ENCODE measurements at places on chromosomes 2 and 18.
A peak's percentile ranks its signal among the peaks of the same experiment; 100 is the strongest.

GRCh38 chr2:219133976-219134375 lies 26.6 kb downstream of the NHEJ1 start:
- DNase-seq, result no peak

DNA sequence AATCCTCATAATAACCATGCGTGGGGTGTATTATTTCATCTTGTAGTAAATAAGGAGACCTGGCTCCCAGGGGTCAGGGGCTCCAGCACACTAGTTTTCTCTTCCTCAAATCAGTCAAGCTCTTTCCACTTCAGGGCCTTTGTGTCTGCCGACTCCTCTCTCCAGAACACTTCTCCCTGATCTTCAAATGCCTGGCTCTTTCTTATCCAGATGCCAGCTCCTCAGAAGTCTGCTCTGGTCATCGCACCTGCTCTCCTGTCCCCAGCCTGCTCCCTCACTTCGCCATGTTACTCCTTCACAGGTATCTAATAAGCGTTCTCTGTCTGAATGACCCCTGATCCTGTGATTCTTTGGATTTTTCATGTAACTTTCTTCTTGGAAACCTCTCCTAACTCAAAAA lies 62.0 kb downstream of the GYPC start:
- no peak for DNase-seq

GRCh38 chr18:9417073-9417851 lies 58.1 kb upstream of the RALBP1 start:
- no peak for DNase-seq

DNA sequence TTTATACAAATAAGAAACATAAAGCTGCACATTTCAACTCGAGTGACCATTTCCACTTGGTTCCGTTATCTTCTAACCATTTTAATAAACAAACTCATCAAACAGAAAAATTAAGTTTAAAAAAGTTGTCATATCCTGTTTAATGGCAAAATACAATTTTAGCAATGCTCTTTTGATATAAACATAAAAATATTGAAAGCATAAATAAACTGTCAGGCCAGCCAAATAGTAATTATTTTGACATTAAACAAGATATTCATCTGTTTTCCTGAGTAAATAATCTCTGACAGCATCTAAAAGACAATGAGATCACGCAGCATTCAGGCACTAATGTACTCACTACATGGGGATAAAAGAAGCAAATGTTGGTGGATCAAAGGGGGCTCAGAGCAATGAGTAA lies 145.3 kb upstream of the ATP5MC3 start:
- no peak for DNase-seq

DNA sequence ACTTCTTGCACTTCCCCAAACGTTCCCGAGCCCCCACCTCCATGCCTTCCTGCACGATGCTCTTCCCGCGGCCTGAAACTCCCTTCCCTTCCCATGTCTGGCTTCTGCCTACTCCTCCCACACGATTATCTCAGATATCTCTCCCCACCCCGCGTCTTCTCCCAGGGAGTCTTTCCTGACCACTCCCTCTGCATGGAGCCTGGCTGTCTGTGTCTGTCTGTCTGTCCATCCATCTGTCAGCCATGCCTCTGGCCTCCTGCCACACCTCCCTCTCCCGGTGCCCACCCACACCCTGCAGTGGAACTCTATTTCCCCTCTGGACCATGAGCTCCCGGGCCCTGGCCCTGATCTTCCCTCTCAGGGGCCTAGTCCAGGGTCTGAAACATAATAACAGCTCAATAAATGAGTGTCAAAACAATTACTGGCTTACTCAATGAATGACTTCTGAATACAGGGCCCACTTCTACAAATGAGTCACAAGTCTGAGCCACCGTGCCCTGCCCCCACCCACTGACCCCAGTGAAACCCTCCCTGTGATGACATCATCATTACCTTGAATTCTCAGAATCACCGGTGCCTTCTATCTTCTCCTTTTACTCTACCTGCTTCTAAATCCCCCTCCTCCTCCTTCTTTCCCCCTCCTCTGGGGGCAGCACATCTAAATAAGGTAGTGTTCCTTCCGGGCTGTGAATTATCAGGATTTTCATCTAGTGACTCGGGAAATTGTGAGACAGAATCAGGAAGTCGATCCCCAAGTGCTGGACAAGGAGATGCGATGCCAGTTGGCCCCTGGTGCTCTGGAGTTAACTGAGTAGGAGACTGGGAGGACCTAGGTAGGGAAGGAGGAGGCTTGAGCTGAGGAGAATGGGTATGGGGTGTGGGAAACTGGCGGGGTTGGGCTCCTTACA lies 46.1 kb upstream of the PLB1 start:
- peak; percentile 84 for DNase-seq

DNA sequence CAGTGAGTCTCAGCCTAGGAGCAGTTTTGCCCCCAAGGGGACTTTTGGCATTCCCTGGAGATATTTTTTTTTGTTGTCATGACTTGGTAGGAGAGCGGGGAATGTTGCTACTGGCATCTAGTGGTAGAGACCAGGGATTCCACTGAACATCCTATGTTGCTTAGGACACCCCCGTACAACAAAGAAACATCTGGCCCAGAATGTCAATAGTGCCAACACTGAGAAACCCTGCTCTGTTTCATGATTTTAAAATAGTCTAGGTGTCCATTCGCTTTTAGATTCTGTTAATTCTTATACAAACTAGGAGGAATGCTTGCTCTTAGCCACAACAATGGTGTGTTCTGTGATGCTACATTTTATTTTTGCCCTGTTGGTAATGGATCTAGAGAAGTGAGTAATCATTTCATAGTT lies 225.8 kb upstream of the SIX3 start:
- no peak for DNase-seq

GRCh38 chr2:208607694-208608093 lies 201.1 kb downstream of the PTH2R start:
- DNase-seq, result no peak

DNA sequence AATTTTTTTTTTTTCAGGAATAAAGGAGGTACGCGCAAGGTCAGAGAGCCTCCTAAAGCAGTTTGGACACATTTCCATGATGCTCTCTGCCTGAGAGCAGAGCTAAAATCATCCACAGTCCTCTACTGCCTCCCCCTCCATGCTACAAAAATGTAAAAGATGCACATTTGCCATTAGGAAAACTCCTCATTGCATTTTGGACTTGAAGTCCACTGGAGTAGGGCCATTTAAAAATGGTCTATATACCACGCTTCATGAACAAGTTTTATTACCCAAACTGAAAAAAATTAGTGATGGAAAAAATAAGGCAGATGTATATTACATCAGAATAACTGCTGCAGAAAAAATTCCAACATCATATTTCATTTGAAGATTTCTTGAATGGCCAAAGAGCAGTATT lies 256.0 kb downstream of the AFF3 start:
- no peak for DNase-seq

- DNase-seq, result no peak
Observed at GRCh38 chr18:36095936-36096519, 28.7 kb upstream of the RPRD1A start.

- no peak for DNase-seq
Observed at GRCh38 chr2:20333738-20334137, 16.9 kb downstream of the PUM2 start.

GRCh38 chr2:178397002-178397605 lies 53.9 kb downstream of the PRKRA start:
- DNase-seq, result no peak

GRCh38 chr2:66543257-66543767 lies 108.4 kb downstream of the MEIS1 start:
- no peak for DNase-seq

DNA sequence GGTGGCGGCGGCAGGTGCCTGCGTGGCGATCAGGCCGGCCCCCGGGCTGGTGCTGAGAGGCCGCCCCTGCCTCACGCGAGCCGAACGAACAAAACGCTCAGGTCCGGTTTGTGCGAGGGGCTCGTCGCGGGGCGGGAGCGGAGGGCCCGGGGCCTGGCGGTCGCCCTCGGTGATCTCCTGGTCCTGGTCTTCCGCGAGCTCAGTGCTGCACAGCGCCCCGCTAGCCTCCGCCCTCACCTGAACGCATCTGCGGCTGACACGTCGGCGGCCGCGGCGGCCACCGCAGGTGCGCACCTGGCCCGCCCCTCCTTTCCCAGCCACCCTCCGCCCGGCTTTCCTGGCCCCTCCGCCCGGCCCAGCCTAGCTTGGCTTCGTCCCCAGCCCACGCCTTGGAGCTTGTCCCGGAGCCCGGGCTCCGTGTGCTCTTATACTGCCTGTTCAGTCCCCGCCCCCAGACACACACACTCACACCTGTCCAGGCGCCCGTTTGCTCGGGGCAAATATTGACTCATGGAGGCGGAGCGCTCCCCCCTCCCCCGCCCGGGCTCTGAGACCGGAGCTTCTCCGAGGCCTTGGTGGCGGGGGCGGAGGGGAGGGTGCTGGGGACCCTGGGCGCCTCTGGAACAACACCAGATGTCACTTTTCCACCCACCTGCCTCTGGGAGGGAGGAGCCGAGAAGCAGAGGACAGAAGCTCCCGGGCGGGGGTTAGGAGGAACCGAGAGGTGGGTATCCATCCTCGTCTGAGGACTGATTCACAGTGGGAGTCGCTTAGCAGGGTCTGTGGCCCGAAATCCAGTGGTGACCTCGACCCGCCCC lies 8.6 kb upstream of the CRYBA2 start:
- peak; percentile 57 for DNase-seq

DNA sequence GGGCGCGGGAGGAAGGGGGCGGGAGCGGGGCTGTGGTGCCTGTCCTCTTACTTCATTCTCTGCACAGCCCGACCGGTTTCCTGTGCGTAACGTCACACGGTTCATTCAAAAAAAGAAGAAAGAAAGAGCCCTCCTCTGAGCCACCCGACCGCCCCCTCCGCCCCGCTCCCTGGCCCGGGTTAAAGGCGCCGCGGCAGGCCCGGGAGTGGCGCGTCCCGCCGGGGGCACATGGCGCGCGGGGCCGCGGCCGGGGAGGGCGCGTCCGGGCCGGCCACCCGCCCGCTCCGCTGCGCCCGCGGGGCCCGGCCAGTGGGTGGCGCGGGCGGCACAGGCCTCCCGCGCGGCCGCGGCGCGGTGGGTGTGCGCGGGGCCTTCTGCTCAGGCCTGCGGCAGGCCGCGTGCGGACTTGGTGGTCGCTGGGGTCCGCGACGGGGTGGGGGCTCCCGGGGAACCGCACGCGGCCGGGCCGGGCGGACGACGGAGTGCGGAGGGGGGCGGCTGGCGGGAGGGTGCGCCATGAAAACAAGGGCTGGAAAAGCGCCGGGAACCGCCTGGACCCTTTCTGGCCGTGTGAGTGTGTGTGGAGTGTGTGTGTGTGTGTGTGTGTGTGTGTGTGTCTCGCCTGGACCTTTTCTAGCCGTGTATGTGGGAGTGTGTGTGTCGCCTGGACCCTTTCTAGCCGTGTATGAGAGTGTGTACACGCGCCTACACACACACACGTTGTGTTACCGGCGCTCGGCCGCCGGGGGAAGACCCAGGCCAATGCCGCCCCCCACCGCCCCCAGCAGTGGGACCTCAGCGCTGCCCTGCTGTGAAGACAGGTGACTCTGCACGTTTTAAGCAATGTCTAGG lies 780 bp upstream of the BCL2 start:
- DNase-seq, result peak; percentile 81

DNA sequence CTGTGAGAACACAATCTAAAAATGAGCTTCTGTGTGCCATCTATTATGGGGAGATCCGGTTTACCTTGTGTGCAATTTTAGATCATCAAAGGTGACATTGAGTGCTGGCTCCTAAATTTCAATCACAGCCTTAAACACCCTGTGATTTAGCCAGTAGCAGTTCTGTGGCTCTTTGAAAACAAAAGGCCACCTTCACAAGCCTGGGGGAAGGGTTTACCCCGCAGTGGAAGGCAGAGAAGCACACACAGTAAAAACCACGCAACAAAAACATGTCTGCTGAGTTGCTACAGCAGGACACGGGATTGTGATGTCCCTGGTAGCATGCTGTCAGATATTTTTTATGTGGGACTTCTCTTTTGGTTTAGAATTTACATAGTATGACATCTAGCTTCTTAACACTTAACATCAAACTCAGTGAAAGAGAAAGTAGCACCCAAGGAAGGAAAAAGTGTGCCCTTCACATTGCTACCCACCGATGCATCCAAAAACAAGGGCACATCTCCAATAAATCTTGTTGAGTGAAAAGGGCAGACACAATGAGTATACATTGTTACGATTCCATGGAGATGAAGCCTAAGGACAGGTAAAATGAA lies 56.1 kb upstream of the RNF152 start:
- DNase-seq, result no peak

DNA sequence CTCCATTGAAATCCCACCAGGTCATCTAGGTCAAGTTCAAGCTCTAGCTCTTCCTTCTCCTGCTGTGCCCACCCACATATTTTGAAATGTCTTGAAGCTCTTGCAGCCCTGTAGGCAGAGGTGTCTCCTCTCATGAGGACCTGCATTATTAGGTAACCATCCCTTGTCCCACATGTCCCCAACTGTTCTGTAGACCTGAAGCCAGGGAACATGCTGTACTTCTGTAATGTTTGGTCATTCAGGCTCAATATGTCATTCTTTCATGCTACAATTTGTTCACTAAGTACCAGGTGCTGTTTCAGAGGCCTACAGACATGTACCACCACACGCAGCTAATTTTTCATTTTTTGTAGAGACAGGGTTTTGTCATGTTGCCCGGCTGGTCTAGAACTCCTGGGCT lies 22.2 kb downstream of the SLC3A1 start:
- no peak for DNase-seq

DNA sequence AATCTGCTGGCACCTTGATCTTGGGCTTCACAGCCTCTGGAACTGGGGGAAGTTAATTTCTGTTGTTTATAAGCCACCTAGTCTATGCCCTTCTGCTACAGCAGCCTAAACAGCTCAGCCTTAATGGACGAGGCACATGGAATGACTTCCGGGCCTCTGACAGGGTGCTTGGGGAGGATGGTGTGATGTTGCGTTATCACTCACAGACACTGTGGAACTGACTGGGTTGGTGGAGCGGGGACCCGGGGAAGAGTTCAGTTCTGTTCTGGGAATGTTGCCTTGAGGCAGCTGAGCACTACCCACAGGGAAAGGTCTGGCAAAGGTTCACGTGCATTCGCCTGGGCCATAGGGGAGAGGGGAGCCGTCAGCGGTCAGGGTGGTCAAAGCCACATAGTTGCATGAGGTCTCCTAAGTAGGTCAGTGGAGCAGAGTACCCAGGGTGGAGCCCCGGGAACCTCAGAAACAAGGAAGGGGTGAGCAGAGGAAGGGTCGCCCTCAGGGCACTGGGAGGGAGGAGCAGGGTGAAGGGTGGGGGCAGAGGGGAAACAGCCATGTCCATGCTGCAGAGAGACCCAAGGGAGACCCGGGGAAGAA lies 36.2 kb downstream of the LRRFIP1 start:
- DNase-seq, result no peak

GRCh38 chr2:30643674-30644073 lies 163.6 kb downstream of the CAPN13 start:
- no peak for DNase-seq

- DNase-seq, result no peak
Observed at GRCh38 chr2:107717661-107718060, 109.0 kb upstream of the RGPD4 start.

- DNase-seq, result no peak
Observed at GRCh38 chr2:176138923-176139660, 9.6 kb downstream of the HOXD8 start.

DNA sequence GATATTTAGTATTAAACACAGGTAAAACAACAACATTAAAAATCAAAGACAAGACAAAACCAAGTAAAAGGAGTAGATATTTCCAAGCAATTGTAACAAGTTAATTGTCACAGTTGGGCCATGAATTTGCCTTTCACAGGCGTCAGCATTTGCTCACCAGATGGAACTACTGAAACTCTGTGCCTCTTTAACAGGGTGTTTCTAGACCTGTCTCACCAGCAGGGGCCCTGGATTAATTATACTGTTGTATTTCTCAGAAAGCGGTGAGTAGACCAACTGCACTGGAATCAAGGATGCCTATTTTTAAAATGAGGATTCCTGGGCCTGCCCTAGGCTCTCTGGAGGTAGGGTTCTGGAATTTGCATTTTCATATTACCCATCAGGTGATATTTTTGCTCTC lies 92.6 kb downstream of the UPP2 start:
- no peak for DNase-seq

Data from activated naive CD8-positive, alpha-beta T cell treated with anti-CD3 and anti-CD28 coated beads, Interleukin-2, amount 50 U/mL, for 24 hours (primary cell).